ENCODE measurements at places on chromosomes 13 and 19.

- DNase-seq, result peak; percentile 75
These were observed 42.2 kb upstream of the HNRNPA1L2 start for GRCh38 chr13:52599848-52600603.

- no peak for DNase-seq
These were observed 32.0 kb downstream of the DNAJC3 start for GRCh38 chr13:95708811-95709500.

- DNase-seq, result no peak
These were observed 11.6 kb upstream of the RETN start for GRCh38 chr19:7657131-7657751.

- no peak for DNase-seq
These were observed 164.2 kb downstream of the ABCC4 start for GRCh38 chr13:95137096-95137495.

- DNase-seq, result no peak
These were observed 3.8 kb upstream of the EPS8L1 start for GRCh38 chr19:55071913-55072312.

DNA sequence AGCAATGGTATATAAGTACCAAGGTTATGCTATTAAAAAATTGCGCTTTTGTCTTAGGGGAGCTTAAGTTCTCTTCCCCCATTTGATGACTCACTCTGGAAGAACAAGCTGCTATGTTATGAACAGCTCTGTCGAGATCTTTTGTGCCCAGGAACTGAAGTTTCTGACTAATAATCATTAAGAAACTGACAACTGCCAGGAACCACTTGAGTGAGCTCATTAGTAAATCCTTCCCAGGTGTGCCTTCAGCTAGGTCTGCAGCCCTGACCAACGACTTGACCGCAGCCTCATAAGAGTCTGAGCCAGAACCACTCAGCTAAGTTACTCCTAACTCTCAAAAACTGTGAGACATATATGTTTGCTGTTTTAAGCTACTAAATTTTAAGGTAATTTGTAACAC, 147.8 kb downstream of the SLITRK6 start:
- no peak for DNase-seq

DNA sequence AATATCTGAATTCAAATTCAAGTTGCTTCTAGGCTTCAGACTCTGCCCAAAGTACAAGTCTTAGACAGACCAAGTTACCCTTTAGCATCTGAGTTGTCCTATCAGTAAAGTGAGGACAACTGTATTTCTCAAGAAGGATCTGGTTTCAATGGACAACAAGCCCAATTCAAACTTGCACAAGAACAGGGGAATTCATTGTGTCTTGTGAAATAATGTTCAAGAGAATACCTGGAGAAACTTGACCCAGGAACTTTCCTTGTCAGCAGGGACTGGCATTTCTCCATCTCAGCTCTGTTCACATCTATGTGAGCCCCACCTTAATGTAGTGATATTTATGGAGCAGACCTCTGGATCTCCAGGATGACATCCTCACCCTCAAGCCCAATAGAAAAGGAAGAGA, 894.9 kb upstream of the SLC10A2 start:
- DNase-seq, result no peak

DNA sequence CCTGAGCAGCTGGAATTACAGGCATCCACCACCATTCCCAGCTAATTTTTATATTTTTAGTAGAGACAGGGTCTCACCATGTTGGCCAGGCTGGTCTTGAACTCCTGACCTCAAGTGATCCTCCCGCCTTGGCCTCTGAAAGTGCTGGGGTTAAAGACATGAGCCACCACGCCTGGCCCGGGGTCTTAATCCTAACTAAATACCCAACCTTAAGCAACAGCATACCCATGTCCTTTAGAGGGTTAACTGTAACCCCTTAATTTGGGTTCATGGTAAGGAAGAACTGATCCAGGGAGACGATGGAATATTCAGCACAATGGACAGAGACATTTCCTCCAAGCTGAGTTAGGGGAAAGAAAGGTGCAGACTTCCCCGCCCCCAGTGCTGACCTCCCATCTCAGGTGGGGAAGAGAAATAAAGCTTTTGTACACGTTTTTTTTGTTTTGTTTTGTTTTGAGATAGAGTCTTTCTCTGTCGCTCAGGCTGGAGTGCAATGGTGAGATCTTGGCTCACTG, 8.7 kb upstream of the GALP start:
- DNase-seq, result peak; percentile 82

- DNase-seq, result no peak
These were observed 20.9 kb downstream of the CAPS start for GRCh38 chr19:5934774-5935472.

GRCh38 chr19:34598217-34599155, 78.5 kb downstream of the SCGB2B2 start:
- no peak for DNase-seq

DNA sequence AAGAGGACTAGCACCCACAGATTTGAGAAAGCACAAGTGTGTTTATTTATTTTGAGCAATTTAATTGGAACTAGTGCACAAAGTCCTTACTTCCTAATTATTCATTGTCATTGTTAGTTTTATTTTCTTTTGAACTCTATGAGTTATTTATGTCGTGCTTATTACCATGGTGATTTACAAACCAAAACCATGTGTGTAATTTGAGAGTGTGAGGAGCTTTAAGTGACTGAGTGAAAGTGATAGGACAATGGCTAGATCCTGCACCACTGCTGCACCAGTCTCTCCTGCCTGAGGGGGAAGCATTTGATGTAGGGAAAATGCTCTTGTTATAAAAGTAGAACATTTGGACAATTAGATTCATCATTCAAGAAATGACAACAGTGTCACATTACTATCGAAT, 172.3 kb upstream of the KLF12 start:
- DNase-seq, result peak; percentile 56

- no peak for DNase-seq
These were observed 8.7 kb upstream of the KLF2 start for GRCh38 chr19:16315825-16316505.

DNA sequence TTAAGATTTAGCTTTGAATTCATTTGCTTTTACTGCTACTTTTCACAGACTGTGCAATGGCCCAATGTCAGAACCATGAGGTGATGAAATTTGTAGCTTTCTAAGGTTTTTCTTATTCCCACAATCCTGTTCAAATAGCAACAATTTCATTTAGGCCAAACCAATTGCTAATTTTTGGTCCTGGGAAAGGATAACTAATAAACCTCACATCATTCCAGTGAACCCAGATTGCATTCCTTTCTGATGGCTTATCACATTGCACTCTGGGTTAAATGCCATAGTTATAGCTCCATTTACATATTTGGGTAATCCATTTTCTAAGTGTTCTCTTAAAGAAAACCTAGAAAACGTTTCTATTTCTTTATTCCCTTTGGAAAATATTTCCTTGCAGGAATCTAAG, 22.9 kb upstream of the POMP start:
- no peak for DNase-seq

DNA sequence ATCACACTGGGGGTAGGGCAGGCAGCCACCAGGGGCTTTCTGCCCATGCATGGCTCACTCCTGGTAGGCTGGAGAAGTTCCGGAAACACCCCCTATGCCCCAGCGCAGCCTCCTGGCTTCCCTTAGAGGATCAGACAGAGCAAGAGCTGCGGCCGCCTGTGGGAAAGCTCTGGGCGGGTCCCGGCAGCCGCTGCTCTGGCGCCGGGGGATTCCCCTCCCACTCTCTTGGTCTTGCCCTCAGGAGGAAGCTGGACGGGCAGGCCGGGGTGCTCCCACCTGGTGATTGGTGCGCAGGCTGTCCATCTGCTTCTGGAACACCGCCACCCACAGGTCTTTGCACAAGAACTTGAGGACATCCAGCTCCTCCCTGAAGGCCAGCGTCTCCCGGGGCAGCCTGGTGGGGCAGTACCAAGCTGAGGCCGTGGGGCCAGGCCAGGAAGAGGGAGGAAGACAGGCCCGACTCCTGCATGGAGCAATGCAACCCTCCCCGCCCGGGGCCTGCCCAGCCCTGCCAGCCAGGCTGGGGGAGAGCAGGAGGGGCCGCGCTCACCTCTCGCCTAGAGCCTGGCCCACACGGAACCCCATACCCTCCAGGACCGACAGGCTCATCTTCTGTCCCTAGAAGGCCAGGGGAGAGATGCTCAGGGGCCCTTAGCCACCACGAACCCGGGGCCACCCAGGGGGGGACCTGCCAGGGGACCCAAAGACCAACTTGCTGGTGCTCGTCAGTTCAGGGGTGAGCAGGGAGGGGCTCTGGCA, 4.0 kb upstream of the NKPD1 start:
- peak; percentile 82 for DNase-seq

GRCh38 chr13:80524447-80525215, 183.7 kb upstream of the SPRY2 start:
- DNase-seq, result no peak

GRCh38 chr13:59301174-59301567, 862.6 kb downstream of the DIAPH3 start:
- no peak for DNase-seq

- DNase-seq, result no peak
These were observed 142.3 kb downstream of the KLF12 start for GRCh38 chr13:73991884-73992283.

GRCh38 chr19:2523630-2524311, 47.8 kb downstream of the GADD45B start:
- DNase-seq, result peak; percentile 60

GRCh38 chr13:96403241-96403640, 313.3 kb downstream of the HS6ST3 start:
- no peak for DNase-seq

GRCh38 chr19:11587975-11588631, 9.2 kb upstream of the ZNF627 start:
- no peak for DNase-seq

- no peak for DNase-seq
These were observed 17.8 kb upstream of the UPF3A start for GRCh38 chr13:114263578-114263977.
